Adrenal gland (tissue), 19 donors: ENCODE measurements at places on chromosomes 12 and 14. TPM values are rescaled to one million over a fixed set of nuclear protein-coding genes. Genes with fewer than 3 reads are reported as not detected.
A peak's percentile ranks its signal among the peaks of the same experiment; 100 is the strongest.

- H3K27me3 ChIP-seq = no peaks in the 10 kb centered on the region
- H3K36me3 ChIP-seq = no peaks in the 10 kb centered on the region
Measured at GRCh38 chr12:131012279-131013069, 58.8 kb downstream of the ADGRD1 start.

- H3K27me3 ChIP-seq = no peaks in the 10 kb centered on the region
- no peak overlapping the region for H3K27ac ChIP-seq
- H3K4me1 ChIP-seq = no peaks in the 10 kb centered on the region
- DNase-seq = no peak
- H3K4me3 ChIP-seq = no peak overlapping the region
Measured at GRCh38 chr14:30242744-30243143, 315.1 kb upstream of the PRKD1 start.

Gene COX8C
- not detected for total RNA-seq

- DNase-seq = no peak
- no peak overlapping the region for H3K27ac ChIP-seq
- no peaks in the 10 kb centered on the region for H3K36me3 ChIP-seq
Measured at GRCh38 chr12:83099436-83099835, 412.7 kb downstream of the TMTC2 start.

Gene SRRM4
- not detected for total RNA-seq

GRCh38 chr12:57216921-57217879, 606 bp downstream of the NXPH4 start:
- peaks cover 57% of the 10 kb centered on the region for H3K27me3 ChIP-seq
- no peak overlapping the region for H3K4me3 ChIP-seq
- no peaks in the 10 kb centered on the region for H3K36me3 ChIP-seq
- peak; percentile 49 for DNase-seq
- H3K4me1 ChIP-seq = peaks cover 6% of the 10 kb centered on the region

GRCh38 chr12:132451172-132451835, 38.6 kb upstream of the FBRSL1 start:
- no peaks in the 10 kb centered on the region for H3K4me1 ChIP-seq
- no peak for DNase-seq
- H3K27me3 ChIP-seq = peaks cover 9% of the 10 kb centered on the region

Gene FSCB
- not detected for total RNA-seq

Gene FCF1
- 42.7 TPM for total RNA-seq

DNA sequence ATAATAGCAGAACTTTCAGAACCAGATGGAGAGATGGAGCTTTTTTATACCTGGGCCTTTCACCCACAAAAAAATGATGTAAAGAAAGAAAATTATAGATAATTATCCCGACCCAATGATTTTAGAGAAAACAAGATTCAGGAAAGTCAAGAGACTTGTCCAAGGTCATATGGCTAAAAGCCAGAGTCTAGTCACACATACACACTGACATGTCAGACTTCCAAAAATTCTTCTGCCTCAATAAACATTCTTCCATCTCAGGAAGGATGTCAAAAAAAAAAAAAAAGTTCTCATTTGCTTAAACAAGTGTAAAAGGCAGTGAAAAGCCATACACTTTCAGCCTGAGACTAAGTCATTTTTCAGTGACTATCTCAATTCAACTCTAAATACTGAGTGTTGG, 116.0 kb downstream of the PRICKLE1 start:
- H3K4me1 ChIP-seq = no peaks in the 10 kb centered on the region
- no peaks in the 10 kb centered on the region for H3K36me3 ChIP-seq
- H3K27me3 ChIP-seq = no peaks in the 10 kb centered on the region
- DNase-seq = no peak
- H3K27ac ChIP-seq = no peak overlapping the region

Gene ASCL1
- total RNA-seq = 0.26 TPM

- no peaks in the 10 kb centered on the region for H3K27me3 ChIP-seq
- no peak overlapping the region for H3K27ac ChIP-seq
- peaks cover 19% of the 10 kb centered on the region for H3K36me3 ChIP-seq
- no peaks in the 10 kb centered on the region for H3K4me1 ChIP-seq
Measured at GRCh38 chr12:100044266-100044665, 59.5 kb upstream of the ANKS1B start.
